ENCODE measurements at places on chromosomes 7 and 10.

- no peak for DNase-seq
Observed at GRCh38 chr10:88236121-88236743, 346.9 kb downstream of the RNLS start.

DNA sequence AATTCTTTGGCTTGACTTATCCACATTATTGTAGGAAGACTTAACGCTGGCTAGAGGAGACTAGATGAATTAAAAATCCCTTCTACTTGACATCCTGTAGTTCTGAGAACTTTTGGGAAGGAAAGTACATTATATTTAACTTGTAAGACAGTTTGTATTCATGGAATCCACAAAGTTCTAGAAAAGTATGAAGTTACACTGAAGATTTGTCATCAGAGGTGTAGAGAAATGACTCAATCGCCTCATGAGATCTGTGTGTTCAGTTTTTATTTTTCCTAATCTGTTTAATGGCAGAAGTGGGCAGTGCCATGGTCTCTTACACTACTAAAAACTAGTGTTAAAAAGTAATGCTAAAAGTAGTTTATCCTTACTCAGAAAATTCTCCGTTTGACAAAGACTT is 89.1 kb upstream of the SMIM30 start:
- no peak for DNase-seq

GRCh38 chr10:67884842-67885670 is 600 bp downstream of the SIRT1 start:
- DNase-seq: peak; percentile 88

DNA sequence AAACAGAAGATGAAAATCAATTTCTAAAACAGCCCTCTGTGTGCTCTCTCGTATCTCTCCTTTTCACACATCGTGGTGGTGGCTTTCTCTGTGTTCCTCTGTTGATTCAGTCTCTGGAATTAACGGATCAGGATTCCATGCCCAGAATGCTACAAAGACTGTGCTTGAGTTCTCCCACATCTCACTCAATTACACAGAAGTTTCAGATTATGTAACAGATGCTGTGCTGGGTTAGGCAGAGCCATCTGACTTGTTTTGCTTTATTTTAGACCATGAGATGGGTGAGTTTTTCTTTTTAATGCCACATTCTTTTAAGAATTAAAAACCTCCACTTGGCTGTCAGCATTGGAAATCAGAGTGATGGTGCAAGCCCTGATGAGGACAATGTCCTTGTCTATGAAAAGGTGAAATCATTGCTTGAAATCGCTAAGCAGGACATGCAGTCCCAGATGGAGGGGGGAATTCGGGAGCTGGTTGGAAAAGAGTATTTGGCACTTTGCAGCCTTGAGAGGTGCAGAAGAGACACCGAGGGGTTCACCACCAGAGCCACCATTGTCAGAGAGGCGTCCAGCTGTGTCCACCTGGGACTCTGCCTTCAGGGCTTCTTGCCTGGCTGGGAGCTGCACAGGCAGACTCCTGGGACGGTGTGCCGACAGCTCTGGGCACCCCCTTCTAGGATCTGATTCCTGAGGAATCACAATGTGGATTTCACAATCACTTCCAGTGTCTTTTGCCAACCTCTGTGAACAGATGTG is 80.4 kb downstream of the EGFR start:
- DNase-seq: no peak

DNA sequence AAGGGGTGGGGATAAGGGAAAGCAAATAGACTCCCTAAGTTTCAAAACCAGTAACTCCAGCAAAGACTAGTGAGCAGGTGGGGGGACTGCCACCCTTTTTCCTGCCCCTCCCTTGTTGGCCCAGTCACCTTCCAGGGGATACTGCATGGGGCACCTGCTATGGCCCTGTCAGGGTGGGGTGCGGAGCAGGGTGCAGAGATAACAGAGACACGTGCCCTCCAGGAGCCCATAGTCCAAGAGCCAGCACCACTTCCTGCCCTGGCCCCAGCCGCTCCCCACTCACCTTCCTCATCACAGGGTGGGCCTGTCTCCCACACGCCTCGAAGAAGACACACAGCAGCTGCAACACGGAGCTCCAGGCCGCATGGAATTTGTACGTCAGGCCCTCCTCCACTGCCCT is 20.6 kb downstream of the RRP12 start:
- DNase-seq: no peak

DNA sequence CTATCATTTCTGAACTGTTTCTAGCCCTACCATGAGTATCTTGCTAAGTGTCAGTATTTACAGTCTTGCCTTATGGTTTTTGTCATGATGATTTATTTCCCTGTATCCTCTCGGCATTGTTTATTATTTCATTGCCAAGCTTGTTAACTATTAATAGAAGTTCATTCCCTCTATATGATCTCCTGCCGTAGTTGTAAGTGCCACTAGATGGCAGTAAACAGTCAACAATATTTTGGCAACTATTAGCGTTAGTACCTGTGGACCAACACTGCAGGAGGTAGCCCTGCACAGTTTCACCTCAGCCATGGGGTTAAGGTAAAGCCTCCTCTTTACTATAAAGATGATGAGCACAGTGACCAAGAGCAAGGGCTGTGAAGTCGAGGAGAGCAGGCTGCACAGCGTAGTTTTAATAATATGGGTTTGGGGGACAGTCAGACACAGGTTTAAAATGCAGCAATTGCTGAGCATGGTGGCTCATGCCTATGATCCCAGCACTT is 26.1 kb upstream of the CCNJ start:
- no peak for DNase-seq

- no peak for DNase-seq
Observed at GRCh38 chr7:110568388-110568787, 522.5 kb upstream of the LRRN3 start.

- DNase-seq: no peak
Observed at GRCh38 chr7:74280985-74281384, 8.2 kb upstream of the CLIP2 start.

DNA sequence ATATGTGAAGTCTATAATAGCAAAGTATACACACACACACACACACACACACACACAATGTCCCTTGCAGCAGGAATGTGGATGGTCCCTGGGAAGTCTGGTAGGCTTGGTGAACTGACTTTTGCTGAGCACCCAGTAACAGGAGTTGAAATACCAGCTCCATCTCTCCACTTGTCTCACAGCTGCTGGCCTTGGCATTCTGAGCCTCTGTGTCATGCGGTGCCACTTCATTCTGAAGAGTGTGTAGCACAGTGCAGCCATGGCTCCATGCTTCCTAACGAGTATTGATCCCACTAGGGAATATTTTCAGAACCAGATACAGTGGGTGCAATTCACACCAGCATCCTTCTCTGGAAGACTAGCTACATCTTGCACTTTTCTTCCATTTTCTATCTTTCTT is 192.4 kb downstream of the ADARB2 start:
- no peak for DNase-seq

- DNase-seq: no peak
Observed at GRCh38 chr10:374354-374753, 239.1 kb downstream of the ZMYND11 start.

DNA sequence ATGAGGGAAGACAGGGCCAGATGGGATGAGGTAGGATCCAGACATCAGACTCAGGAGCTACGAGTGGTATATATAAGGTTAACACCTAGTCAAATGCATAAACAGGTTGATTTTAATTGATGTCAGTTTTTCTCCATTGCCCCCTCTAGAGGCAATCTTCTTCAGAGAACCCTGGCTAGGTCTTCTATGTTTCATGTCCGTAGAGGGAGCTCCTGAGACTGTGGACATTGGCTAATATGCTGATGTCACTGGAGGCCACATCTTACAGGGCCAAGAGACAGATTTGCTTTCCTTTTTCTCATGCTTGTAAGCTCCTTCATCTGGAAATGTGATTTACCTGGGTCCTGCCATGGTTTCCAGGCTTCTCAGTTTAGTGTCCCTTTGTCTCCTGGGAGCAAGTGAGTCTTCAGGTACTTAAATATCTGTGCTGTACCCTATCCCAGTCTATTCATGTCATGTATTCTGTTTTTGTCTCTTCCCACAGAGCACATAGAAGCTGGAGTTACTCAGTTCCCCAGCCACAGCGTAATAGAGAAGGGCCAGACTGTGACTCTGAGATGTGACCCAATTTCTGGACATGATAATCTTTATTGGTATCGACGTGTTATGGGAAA is 161.6 kb upstream of the PRSS1 start:
- DNase-seq: no peak

DNA sequence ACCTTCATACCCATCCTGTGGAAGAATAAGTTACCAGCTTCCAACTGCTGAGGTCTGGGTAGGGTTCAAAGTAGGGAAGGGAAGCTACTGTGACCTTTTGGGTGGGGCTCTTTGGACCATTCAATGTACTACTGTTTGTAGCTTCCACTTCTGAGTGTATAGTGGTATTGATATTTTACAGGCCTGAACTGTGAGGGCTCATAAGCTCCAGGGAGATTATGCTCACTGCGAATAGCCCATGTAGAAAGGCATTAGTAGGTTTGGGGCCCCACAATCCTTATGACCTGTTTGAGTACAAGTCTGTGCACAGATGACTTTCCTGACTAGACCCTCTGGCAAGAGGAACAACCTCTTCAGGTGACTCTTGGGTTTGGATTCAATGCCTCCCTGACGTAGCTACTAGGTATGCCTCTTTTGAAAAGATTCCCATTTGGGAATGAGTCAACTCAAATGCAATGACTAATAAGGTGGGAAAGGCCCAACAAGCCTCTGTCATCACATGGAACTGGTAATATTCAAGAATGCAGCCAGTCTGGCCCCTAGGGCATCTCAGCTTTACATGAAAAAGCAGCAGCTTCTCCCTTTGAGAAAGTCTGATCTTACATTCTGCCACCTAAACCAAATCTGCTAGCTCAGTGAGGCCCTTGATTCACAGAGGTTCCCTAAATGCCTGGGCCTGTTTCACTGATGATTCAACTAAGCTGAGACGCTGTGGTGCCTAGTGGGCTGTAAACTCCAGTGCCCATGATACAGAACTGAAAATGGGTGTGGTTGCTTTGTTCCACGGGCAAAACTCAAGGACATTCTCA is 79.8 kb downstream of the ABI1 start:
- DNase-seq: no peak

DNA sequence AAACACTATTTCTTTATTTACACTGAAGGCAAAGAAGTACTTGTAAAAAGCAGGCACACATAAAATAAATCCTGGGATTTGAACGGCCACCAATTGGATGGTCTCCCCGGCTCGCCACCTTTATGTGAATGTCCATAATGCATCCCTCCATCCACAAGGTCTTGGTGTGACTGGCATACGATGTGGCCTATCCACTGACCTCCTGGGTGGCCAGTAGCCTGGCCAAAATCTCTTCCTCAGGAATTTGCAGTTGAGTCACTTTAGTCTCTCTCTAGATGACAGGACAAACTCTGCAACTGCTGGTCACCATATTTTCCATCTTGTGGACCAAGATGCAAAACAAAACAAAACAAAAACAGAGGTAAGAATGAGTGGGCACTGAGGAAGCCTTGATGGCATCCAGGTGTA is 39.1 kb downstream of the CDK1 start:
- DNase-seq: no peak

DNA sequence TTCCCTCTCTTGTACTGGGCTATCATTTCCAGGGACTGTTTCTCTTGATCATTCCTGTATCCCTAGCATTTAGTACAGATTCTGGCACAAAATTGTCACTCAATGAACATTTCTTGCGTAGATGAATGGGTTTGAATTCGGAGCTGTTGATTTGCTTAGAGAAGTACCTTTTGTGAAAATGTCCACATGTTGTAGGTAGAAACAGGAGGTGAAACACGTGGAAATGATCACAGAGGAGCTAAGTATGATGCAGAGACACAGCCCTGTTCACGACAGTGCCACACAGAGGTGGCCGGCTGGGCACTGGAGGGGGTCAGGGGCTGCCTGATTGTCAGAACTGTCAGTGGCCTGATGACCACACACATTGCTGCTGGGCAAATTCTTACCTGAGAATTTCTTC is 196.1 kb upstream of the PRKCQ start:
- no peak for DNase-seq

DNA sequence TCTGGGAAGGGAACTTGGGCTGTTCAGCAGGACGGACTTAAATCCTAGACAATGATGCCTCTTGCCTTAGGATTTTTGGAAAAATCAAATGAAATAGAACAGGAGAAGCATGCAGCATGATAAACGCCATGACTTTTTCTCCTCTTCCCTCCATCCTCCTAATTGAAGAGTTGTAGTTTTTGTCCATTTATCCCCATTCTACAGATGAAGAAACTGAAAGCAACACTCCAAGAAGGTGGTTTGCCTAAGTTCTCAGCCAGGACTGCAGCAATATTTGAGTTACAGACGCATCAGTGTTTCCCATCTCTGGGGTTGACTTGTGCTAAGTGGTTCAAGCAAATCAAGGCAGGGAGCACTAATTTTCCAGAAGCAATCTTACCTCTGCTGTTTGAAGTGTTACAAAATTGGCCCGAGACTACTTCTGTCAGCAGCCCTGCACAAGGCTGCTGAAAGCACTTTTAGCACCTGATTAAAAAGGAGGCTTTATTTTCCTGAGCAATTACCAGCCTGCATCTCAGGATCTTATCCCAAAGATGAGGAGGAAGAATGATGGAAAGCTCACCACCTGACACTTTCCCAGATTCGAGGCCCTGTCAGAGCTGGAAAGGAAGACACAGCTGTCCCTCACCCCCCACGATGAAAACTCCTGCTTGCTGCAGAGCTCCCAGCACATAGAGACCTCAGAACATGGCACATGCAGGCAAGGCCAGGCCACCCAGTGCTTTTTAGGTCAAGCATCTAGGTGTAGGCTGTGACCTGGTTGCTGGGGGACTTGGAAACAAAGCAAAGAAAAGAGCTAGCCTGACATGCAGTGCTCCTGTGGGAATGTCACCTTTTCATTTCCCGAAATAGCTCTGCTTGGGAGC is 19.7 kb upstream of the C10orf71 start:
- DNase-seq: no peak

DNA sequence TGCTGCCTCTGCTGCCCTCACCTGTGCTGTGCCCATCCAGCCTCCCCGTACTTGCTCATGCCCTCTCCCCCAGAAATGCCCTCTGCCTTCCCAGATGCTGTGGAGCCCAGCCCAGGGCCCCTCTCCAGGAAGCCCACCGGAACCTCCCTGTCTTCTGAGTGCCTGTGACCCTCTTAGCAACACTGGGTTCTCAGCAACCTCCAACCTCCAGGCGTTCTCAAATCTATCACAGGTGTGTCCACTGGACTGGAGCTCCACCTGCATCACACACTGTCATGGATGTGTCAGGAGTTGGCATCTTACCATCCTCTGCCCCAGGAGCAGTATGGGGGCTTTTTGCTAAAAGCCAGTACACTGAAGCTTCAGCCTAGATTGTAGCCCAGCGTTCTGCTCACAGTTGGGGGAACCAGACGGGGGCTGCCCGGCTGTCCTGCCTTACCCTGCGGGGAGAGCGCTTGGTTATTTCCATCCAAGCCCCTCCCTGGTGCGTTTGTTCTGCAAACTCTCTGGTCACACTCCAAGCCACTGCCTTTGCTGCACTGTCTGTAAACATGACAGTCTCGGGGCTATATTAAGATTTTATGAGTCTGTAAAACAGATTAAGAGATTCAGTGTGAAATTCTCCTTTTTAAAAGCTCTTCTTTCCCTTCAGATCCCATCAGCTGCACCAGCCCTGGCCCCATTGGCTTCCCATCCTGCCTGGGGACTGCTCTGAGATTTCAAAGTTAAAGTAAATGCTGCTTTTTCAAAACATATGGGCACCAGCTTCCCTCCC is 71.3 kb upstream of the CPXM2 start:
- DNase-seq: no peak
